Brain (organoid and tissue), 16 donors: ENCODE measurements at places on chromosomes 6 and 20. TPM values are rescaled to one million over a fixed set of nuclear protein-coding genes. Genes with fewer than 3 reads are reported as not detected.

Gene SALL4
- polyA plus RNA-seq: not detected

Gene DUSP15
- polyA plus RNA-seq: 7.0 TPM

Gene COL11A2
- 1.2 TPM for polyA plus RNA-seq

Gene BHLHE23
- polyA plus RNA-seq: not detected

Gene ACTL10
- polyA plus RNA-seq: 1.4 TPM

Gene IL17F
- not detected for polyA plus RNA-seq

Gene NOX3
- polyA plus RNA-seq: not detected

Gene CLVS2
- polyA plus RNA-seq: 0.58 TPM

Gene MOG
- 87.3 TPM for polyA plus RNA-seq

Gene ZNF334
- polyA plus RNA-seq: 2.2 TPM

Gene ARHGAP40
- not detected for polyA plus RNA-seq

Gene CLPSL1
- polyA plus RNA-seq: not detected

Gene WFDC12
- polyA plus RNA-seq: not detected

Gene BPIFB1
- not detected for polyA plus RNA-seq

Gene VNN1
- not detected for polyA plus RNA-seq

Gene DZANK1
- 2.5 TPM for polyA plus RNA-seq

Gene MGME1
- polyA plus RNA-seq: 13.5 TPM

Gene C6orf15
- not detected for polyA plus RNA-seq

Gene GPLD1
- 0.80 TPM for polyA plus RNA-seq

Gene BTNL2
- polyA plus RNA-seq: not detected

Gene LKAAEAR1
- 0.97 TPM for polyA plus RNA-seq

Gene ALDH8A1
- polyA plus RNA-seq: not detected

Gene OR11A1
- not detected for polyA plus RNA-seq

Gene LY86
- 3.6 TPM for polyA plus RNA-seq

Gene GABBR1
- 88.6 TPM for polyA plus RNA-seq

Gene HLA-DRB5
- polyA plus RNA-seq: 2.6 TPM
